Left renal cortex interstitium (tissue), 4 donors: ENCODE measurements at places on chromosomes 1 and 21. TPM values are rescaled to one million over a fixed set of nuclear protein-coding genes. Genes with fewer than 3 reads are reported as not detected.

GRCh38 chr1:223471566-223471965, 78.4 kb downstream of the CCDC185 start:
- DNase-seq, result no peak

DNA sequence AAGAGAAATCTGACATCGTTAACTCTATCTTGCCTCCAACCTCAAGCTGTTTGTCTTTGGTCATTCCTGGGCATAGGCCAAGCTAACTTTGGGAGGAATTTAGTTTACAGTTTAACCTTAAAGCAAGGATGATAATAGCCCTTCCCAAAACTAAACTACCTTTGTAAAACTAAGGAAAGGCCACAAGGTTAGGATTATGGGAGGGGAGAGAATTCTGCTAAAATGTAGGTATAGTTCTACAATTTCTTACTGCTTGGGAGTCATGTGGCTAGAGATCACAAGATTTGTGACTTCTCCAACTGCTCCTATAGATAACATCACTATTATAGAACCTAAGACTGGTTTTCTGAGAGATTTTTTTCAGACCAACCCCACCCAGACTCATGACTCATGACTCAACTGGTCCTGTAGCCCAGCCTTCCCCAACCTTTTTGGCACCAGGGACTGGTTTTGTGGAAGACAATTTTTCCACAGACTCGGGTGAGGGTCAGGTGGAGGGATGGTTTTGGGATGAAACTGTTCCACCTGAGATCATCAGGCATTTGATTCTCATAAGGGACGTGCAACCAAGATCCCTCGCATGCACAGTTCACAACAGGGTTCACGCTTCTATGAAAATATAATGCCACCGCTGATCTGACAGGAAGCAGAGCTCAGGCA, 70.7 kb upstream of the MUTYH start:
- DNase-seq, result no peak

DNA sequence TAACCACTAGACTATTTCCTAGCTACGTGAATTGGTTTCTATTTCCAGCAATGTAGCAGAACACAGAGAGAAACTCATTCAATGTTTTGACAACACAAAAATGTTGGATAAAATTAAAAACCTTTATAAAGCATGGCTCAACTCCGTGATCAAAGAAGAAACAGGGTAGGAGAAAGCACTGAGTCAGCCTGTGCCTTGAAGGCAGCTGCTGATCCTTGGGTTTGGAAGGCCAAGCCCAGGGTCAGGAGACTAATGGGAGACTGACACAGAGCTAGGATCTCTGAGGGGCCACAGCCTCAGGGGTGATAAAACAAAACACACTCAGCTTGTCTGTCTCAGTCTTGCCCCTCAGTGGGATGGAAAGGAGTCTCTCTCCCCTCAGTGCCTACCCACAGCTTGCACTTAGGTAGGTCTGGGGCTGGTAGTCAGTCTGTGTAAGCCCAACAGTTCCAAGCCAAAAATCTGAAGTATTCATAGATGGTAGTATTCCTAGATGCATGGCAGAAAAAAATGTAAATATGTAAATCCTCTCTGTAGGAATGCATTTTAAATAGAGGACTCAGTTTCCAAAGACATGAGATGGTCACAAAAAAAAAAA, 53.3 kb downstream of the B3GALNT2 start:
- no peak for DNase-seq

DNA sequence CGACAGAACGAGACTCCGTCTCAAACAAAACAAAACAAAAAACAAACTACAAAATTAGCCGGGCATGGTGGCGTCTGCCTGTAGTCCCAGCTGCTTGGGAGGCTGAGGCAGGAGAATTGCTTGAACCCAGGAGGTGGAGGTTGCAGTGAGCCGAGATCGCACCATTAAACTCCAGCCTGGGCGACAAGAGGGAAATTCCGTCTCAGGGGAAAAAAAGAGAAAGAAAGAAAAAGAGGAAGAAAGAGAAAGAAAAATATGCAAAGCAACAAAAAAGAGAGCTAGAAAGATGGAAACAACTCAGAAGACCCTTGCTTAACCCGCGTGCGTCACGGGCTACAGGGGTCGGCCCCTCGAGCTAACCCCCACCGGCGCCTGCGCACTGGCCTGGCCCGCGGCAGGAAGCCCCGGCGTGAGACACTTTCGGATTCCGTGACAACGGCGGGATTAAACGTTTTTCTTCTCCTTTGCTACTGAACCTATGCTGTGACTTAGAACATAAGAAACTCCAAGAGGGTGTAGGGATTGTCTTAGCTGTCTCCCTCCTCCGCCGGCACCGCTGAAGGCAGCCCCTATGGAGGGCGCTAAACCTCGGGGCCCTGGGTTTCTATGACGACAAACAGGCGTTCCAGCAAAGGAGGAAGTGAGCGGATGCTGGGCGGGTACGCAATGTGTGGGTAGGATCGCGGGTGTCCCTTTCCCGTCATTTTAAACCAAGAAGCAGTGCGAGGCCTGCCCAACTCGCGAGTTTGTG, at the start of gene AXDND1:
Gene AXDND1 (plus strand): TSS at position 630 of the 751 bp plus-strand sequence. CDS start 539 bp downstream, outside the sequence.
- peak; percentile 84 for DNase-seq

DNA sequence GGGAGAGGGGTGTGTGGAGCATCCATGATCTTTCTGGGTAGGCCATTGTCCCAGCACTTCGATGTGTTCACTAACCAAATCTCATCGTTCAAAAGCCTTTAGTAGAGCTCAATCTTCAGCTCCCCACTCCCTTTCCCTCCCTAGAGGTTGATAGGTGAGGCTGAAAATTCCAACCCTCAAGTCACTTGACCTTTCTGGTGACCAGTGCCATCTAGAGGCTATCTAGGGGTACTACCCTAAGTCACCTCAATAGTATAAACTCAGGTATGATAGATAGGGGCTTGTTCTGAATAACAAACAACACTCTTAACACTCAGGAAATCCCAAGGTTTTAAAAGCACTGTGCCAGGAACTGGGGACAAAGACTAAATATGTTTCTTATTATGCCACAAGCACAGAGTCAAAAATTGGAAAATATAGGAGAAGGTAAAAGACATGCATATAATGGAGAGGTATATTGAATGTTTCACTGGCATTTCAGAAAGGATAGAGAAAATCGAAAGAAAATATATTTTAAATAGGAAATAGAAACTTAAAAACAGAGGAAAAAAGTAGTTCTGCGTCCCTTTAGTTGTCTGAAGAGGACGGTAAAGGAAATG, 42.9 kb upstream of the CD53 start:
- no peak for DNase-seq

DNA sequence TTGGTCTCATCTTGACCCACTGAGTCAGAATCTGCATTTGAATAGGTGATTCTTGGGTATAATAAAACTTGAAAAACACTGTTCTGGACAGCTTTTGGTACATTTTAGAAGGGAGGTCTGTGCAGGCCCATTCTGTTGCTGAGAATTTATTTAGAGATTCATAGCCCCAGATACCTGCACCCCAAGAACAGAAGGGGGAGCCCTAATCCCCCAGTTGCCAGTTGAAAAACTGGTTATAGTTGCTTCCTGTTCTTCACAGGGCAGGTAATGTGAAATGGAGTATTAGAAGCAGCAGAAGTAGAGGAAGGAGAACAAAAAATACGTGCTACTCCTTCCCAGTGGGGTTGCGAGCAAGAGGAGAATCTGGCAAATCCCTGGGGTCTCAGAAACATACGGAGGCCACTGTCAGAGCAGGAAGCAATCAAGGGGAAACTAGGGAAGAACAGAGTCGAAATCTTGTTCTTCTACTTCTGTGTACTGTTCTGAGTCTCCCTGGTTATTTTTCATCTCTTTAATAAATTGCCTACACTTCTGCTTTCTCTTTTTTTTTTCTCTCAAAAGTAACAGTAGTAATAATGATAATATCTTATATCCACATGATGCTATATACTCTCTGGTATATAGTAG, 4.6 kb upstream of the CLCA2 start:
- DNase-seq, result no peak

DNA sequence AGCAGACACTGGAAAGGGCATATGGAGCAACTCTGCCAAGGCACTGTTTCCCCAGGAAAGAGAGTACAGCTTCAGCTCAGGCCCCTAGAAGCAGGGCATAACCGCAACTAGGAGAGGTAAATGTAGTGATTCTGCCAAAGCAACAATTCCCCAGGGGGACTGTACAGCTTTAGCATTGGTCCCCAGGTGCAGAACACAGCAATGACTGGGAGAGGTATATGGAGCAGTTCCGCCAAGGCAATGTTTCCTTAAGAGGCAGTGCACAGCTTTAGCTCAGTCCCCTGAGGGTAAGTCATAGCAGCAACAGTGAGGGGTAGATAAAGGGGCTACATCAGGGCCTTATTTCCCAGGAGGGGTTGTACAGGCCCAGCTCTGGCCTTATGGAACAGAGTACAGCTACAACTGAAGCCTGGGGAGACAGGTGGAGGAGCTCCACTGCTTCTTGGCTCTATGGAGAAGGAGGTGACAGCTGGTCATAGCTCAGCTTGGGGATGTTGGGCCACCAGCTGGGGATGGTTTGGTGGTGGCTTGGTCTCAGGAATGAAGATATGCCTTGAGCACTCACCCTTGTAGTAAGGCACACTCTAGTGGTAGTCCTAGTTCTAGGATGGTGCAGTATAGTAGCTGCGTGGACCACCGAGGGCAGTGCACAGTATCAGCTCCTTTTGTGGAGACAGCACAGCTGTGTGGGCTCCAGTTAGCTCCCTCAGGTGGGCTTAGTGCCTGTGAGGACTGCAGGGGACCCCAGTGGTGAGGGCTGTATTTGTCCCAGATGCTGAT, 582.7 kb downstream of the PTPRC start:
- no peak for DNase-seq

GRCh38 chr1:213438339-213438738, 387.3 kb downstream of the RPS6KC1 start:
- no peak for DNase-seq

- peak; percentile 36 for DNase-seq
These were observed 113.5 kb downstream of the MAP3K21 start for GRCh38 chr1:233440951-233441401.

GRCh38 chr1:37807220-37807554, 403 bp upstream of the C1orf122 start:
- no peak for DNase-seq

DNA sequence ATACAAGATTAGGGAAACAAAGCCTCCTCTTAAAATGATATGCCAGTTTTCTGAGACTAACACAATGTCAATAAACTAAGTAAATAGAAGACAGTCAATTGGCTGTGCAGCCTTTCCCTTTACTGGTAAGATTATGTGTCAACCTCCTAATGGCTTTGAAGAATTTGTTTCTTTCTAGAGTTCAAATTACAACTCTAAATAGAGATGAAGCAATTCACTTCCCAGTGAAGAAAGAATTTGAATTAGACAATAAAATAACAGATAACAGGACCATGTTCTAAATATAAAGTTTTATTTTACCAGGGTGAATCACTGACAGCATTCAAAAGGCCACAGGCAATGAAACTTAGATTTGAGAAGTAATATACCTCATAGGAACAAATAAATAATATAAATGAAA, 680.3 kb downstream of the PLA2G4A start:
- no peak for DNase-seq

DNA sequence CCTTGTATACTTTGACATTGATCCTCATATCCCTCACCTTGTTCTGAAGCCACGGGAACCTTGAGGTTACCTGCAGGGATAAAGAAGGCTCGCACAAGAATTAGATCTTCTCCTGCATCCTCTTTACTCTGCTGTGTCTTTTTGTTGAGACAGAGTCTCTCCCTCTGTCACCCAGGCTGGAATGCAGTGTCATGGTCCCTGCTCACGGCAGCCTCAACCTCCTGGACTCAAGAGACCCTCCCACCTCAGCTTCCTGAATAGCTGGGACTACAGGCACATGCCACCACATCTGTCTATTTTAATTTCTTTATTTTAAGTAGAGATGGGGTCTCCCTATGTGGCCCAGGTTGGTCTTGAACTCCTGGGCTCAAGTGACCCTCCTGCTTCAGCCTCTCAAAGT, 134.7 kb downstream of the PTPRC start:
- DNase-seq, result no peak

- DNase-seq, result no peak
These were observed 6.2 kb downstream of the RNPEP start for GRCh38 chr1:201988601-201989000.

GRCh38 chr1:162019006-162019405, 4.7 kb downstream of the OLFML2B start:
- DNase-seq, result no peak

- DNase-seq, result no peak
These were observed 124.2 kb upstream of the ZBTB40 start for GRCh38 chr1:22327411-22327810.

- DNase-seq, result no peak
These were observed 120.5 kb upstream of the CD34 start for GRCh38 chr1:208031316-208031931.

- DNase-seq, result no peak
These were observed 173.8 kb downstream of the RASAL2 start for GRCh38 chr1:178267646-178268094.

GRCh38 chr1:74681449-74681848, 7.9 kb upstream of the ERICH3 start:
- no peak for DNase-seq

GRCh38 chr1:18513995-18514394, 33.3 kb downstream of the KLHDC7A start:
- DNase-seq, result no peak

- DNase-seq, result no peak
These were observed 1.7 kb upstream of the GRIK3 start for GRCh38 chr1:37035796-37036666.

DNA sequence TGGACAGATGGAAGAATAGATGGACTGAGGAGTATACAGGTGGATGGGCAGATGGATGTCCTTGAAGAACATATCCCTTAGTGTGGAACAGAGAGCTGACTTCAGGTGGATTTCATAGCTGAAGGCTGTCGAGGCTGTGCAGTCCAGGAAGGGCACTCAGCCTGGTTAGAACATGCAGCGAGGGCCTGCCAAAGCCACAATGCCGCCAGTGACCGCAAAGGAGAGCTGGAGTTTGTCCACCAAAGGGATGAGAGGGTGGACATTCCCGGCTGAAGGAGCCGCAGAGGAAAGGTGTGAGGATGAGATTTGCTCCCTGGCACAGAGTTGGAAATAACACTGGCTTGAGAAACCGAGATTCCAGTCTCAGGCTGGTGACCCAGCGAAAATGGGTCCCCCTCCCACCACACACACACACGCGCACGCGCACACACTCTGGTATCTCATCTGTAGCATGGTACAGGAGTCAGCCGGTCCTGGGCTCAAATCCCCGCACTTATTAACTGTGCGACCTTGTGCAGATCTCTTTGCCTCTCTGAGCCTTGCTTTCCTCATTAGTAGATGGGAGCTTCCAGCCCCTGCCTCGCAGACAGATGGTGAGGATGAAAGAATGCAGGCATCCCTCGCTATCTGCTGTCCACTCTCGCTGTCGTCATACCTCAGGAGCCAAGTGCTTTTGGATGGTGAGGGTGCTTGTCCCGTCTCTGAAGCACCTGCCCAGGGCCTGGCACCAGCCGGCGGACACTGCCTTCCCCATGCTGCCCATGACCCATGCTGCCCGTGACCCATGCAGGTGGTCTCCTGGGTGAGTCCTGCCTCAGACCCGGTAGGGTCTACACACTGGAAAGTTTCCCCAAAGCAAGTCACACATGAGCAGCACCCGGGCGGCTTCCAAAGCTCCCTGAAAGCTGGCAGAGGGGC, 26.8 kb upstream of the EFHD2 start:
- no peak for DNase-seq

- DNase-seq, result no peak
These were observed 5.5 kb downstream of the TSEN15 start for GRCh38 chr1:184056921-184057555.

The NPPB gene
- not detected for polyA plus RNA-seq

The CFHR3 gene
- polyA plus RNA-seq, result 0.46 TPM

The HTR1D gene
- 0.28 TPM for polyA plus RNA-seq

The OPTC gene
- not detected for polyA plus RNA-seq

The C4BPB gene
- 0.99 TPM for polyA plus RNA-seq

The KLHDC9 gene
- polyA plus RNA-seq, result 15.0 TPM

The FALEC gene
- polyA plus RNA-seq, result not detected

The EFCAB7 gene
- 19.6 TPM for polyA plus RNA-seq

The RRP1B gene
- 29.6 TPM for polyA plus RNA-seq

The TIE1 gene
- 59.7 TPM for polyA plus RNA-seq
